ENCODE measurements at places on chromosomes 5 and 9. TPM values are rescaled to one million over a fixed set of nuclear protein-coding genes. Genes with fewer than 3 reads are reported as not detected.

Gene PCDHB3
- 0.26 TPM for total RNA-seq

Gene GPR150
- total RNA-seq, result not detected

Gene HRH2
- 0.05 TPM for total RNA-seq

Gene PCDHGB1
- 4.5 TPM for total RNA-seq

Gene HNRNPH1
- total RNA-seq, result 794 TPM

Gene SLC34A1
- 0.61 TPM for total RNA-seq

Gene PCDHB10
- 3.0 TPM for total RNA-seq

Gene BNC2
- total RNA-seq, result 14.4 TPM

Gene SPINK9
- total RNA-seq, result not detected
